ENCODE measurements at places on chromosomes 3 and 15. TPM values are rescaled to one million over a fixed set of nuclear protein-coding genes. Genes with fewer than 3 reads are reported as not detected.
A peak's percentile ranks its signal among the peaks of the same experiment; 100 is the strongest.

- DNase-seq, result no peak
Measured at GRCh38 chr3:50395070-50395860, 35.9 kb upstream of the TMEM115 start.

DNA sequence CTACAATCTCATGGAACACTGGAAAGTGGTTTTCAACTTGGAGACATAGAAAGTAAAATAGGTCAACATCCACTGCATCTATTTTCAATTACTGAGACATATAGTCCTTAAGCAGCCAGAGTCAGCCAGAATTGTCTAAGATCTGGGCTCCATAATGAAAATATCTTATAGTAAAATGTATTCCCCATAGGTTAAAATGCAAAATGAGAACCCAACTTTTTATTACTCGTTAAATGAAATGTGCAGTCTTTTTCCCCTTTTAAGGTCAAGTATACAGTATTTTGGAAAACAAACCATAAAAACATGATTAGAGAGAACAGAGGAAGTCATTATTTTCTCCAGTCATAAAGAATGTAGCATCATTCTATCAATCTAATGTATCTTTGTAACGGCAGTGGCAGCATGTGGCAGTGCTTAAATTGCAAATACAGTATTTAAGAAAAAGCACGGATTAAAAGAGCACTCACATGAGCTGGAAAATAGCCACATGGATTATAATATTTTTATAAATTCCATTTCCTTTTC, 64.4 kb upstream of the CPB1 start:
- DNase-seq, result no peak

The CERS3 gene
- total RNA-seq, result not detected

DNA sequence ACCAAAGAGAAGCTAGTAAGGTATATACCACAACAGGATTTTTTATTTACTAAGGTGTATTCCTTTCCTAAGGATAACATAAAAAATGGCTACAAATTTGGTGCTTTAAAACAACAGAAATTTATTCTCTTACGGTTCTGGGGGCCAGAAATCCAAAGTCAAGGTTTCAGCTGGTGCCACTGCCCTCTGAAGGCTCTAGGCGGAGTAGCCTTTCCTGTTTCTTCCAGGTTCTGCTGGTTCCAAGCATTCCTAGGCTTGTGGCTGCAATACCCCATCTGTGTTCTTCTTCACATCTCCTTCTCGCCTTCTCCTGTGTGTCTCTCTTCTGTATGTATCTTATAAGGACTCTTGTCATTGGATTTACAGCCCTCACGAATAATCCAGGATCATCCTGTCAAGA, 549.9 kb downstream of the GRM7 start:
- no peak for DNase-seq

GRCh38 chr15:83767741-83768140, 113.8 kb downstream of the ADAMTSL3 start:
- no peak for DNase-seq

- peak; percentile 71 for DNase-seq
Measured at GRCh38 chr15:84992157-84992944, 10.7 kb downstream of the PDE8A start.

GRCh38 chr3:119120480-119120879, 25.5 kb upstream of the TEX55 start:
- no peak for DNase-seq

DNA sequence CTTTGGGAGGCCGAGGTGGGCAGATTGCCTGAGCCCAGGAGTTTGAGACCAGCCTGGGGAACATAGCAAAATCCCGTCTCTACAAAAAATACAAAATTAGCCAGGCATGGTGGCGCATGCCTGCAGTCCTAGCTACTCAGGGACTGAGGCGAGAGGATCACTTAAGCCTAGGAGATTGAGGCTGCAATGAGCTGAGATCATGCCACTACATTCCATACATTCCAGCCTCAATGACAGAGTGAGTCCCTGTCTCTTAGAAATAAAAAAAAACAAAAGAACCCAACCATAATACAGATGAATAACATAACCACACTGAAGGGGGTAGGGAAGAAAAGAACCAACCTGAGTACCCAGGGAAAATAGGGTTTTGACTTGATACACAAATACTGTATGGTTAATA, 19.7 kb upstream of the CGNL1 start:
- peak; percentile 33 for DNase-seq

GRCh38 chr15:68427366-68427765, 4.6 kb downstream of the ITGA11 start:
- DNase-seq, result no peak

- no peak for DNase-seq
Measured at GRCh38 chr3:19645093-19645492, 288.9 kb downstream of the EFHB start.

DNA sequence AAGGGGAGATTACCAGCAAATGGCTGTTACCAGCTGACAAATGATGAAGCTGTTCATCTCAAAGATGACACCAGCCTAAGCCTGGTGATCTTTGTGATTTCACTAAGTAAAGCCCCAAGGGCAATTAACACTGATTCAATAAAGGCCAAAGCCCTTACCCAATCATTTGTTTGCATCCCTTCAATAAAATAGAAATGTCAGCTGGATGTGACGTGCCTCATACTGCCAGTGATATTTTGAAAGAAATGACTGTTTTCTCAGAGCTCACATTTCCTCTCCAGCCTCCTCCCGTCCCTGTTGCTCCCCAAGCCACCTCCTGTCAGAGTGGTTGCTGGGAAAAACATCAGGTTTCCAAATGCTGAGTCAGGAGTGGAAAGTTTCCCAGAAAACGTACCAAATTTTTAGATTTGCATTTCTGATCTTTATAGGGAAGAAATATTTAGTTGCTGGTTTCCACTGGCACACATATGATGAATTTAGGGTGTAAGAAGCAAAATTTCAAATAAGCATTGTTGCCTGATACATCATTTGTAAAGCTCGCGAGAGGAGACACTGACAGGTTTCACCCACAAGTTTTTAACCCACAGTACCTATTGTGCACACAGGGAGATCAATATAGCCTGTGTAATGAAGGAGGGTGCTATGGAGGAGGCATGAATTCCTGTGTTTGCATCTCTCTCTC, 21.0 kb downstream of the C2CD4A start:
- DNase-seq, result peak; percentile 27

DNA sequence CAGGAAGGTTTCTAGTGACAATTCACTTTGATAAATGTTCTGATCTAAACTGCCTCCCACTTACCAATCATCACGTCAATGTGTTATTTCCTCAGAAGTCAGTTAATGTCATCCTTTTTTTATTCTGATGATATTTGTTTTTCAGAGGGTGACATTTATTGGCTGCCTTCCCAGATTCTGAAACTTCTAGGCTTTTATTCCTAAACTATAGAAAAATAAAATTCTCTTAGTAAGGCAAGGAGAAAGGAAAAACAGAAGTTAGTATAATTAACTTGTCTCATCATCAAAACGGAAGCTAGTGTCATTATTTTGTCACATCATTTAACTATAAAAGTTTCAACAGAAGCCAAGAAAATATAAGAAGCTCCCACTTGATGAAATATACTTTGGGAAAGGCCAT, 100.0 kb upstream of the C3orf80 start:
- no peak for DNase-seq

DNA sequence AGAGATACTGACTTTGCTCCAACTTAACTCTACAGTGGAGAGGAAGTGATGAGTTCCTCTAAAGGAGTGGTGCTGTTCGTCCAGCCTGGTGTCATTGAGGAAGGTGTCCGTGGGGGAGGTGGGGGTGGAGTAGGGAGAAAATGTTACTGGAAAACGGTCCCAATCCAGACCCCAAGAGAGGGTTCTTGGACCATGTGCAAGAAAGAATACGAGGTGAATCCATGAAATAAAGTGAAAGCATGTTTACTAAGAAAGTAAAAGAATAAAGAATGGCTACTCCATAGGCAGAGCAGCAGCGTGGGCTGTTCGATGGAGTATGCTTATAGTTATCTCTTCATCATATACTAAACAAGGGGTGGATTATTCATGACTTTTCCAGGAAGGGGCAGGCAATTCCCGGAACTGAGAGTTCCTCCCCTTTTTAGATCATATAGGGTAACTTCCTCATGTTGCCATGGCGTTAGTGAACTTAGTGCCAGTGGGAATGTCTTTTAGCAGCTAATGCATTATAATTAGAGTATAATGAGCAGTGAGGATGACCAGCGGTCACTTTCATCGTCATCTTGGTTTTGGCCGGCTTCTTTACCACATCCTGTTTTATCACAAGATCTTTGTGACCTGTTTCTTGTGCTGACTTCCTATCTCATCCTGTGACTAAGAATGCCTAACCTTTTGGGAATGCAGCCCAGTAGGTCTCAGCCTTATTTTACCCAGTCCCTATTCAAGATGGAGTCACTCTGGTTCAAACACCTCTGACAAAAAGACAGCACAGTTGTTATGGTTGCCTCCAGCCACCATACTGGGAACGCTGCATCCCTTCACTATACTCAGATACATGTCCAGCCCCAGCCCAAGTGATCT, 38.6 kb downstream of the CLEC3B start:
- DNase-seq, result peak; percentile 94

The RPUSD2 gene
- 13.1 TPM for total RNA-seq

DNA sequence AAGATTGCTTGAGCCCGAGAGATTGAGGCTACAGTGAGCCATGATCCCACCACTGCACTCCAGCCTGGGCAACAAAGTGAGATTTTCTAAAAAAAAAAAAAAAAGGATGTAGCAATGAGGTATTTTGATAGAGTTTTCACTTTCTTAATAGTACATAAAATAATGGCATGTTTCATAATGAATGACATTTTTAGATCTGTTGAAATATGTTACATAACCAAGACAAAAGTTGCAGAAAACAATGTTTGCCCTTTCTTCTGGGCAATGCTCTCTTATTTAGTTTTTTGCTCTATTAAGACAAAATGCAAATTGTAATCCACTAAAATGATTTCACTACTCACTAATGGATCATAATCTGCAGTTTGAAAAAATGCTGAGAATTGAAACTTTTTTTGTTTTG, 4.4 kb upstream of the MAPK6 start:
- DNase-seq, result no peak

DNA sequence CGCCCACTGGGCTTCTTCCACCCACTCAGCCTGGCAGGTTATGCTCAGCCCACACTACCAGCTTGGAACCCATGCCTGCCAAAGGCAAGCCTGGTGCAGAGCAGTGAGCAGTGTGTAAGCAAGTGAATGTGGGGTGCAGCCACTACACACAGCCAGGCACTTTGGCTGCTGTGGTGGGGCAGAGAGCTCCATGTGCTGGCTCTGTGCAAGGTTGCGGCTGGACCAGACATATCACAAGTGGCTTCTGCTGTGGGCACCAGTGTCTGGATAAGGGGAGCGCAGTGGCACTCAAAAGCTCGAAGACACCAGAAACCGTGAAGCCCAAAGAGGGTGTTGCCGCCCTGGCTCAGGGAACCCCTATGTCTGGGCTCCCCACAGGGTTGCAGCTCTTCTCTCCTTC, 563.7 kb downstream of the SI start:
- no peak for DNase-seq

DNA sequence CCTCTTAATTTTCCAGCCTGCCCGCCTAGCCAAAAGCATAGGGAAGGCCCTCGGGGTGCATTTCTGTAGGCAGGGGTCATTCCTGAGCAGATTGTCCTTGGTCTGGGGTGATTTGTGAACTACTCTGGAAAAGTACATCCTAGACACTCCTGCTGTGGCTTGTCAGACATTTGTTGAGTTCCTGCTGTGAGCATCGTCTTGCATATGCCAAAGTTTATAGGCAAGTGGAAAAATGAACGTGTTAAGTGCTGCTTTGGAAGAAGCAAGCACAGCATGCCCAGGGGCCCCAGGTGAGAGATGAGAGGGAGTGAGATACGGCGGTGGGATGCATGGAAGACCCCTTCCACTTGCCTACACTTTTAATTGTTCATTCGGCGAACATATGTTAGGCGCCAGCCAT, 237.7 kb upstream of the ST8SIA2 start:
- no peak for DNase-seq

GRCh38 chr3:178526291-178526690, 9.9 kb upstream of the KCNMB2 start:
- DNase-seq, result no peak

- DNase-seq, result peak; percentile 27
Measured at GRCh38 chr3:48919215-48920138, 835 bp downstream of the ARIH2 start.

- DNase-seq, result no peak
Measured at GRCh38 chr15:99165956-99166689, 61.2 kb downstream of the SYNM start.

DNA sequence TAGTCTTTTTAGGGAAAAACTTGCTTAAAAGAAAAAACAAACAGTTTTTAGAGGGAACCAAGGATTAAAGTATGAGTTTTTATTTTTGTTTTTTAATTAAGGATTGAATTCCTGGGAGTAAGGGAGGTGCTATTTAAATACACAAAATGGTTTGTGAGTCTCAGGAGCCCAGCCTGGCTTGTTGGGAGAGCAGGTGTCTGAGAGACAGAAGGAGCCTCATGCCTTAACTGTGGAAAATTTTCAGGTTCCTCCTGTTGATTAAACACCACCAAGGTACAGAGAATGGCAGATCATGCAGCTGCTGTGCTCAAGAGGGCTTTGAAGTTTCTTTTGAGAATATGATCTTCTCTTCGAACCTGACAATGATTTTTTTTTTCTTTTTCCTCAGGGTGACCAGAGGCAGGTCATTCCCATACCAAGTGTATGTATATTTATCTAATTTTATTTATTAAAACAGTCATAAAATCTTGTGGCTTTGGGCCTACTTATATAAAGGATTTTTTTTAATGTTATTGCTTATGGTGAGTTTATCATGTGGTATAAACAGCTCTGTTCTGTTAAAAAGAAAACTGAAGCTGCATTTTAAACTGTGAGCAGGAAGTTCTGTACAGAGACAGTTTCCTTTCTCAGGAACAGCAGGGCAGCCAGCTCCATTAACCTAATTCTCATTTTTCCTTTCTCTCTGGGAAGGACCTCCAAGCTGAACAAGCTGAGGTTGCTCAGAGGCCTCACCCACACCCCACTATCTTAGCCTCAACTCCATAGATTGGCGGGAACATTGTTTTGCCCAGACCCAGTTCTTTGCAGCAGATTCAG, 33.7 kb upstream of the VILL start:
- DNase-seq, result no peak

The SERINC4 gene
- 0.07 TPM for total RNA-seq

DNA sequence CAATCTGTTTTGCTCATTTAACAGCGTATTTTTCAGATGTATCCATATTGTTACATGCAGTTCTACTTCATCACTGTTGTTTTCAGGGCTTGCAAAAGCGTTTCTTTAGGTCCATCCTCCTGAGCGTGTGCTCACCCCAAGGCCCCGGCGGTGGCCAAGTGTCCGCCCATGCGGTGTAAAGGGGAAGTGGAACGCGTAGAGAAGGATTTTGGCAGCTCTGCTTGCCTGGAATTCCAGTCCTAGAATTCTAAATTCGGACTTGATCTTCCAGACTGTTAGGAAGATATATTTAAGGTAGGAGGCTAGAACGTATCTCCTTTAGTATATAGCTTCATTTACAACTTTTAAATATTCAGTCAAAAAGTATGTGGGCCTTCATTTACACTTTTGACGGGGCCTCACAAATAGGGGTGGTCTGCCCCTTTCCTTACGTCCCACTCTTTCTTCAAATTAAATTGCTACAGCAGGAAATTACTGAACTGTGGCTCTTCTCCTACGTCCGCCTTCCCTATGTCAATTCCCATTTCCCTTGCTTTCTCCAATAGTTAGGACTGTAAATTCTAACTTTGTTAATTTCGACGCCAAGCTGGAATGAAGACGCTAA, 609 bp upstream of the TBC1D23 start:
- DNase-seq, result no peak

The RTP3 gene
- total RNA-seq, result not detected

- no peak for DNase-seq
Measured at GRCh38 chr15:92903631-92903965, 3.5 kb downstream of the CHD2 start.

The SV2B gene
- total RNA-seq, result not detected

The KNG1 gene
- not detected for total RNA-seq
